ENCODE measurements at places on chromosomes 2 and 18.

DNA sequence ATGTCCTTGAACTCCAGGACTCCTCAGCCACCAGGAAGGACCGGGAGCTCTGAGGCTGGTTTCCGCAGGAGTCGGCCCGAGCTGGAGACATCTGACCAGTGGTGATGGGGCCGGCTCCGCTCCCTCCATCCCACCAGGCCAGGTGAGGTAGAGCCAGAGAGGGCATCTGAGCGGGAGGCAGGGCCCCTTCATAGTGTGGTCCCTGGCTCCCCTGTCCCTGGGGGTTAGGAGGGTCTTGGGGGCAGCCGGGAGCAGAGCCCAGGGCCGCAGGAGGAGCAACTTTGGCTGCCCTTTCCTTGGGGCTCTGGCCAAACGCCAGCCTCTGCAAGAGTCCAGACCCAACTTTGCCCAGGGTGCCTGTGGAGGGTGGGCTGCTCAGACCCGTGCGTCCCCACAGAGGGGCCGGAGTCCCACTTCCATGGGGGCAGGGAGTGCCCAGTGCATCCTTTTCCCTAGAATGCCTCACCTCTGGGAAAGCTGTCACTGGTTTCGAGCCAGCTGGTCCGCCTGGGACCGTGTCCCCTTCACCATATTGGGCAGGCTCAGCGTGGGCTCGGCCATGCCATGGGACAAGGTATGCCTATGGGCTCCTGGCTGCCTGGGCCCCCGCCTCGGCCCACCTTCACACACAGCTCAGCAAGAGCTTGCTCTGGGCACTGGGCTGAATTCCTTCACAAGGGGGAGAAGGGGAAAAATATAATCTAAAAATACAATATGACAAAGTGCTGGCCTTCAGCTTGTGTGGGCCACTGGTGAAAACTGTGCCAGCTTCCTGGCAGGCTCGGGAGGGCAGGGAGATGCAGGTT, 148.6 kb downstream of the TWIST2 start:
- no peak for DNase-seq

- DNase-seq: no peak
These were observed 443.9 kb upstream of the ZNF804A start for GRCh38 chr2:184154438-184154837.

- DNase-seq: no peak
These were observed 23.9 kb downstream of the PRKCE start for GRCh38 chr2:45675263-45675812.

DNA sequence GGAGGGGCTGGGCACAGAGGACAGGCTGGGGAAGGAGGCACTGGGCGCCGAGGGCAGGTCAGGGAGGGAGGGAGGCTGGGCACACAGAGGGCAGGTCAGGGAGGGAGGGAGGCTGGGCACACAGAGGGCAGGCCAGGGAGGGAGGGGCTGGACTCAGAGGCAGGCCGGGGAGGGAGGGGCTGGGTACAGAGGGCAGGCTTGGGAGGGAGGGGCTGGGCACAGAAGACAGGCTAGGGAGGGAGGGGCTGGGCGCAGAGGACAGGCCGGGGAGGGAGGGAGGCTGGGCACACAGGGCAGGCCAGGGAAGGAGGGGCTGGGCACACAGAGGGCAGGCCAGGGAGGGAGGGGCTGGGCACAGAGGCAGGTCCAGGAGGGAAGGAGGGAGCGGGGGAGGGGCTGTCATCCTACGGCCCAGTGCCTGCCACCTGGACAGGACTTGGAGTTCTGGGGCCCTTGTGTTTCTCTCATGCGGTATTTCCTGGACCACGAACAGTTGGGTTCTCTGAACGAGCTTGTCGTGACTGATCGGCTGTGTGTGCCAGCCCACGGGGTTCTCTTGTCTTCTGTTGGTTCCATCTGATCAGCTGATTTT, 46.7 kb upstream of the KCNG2 start:
- no peak for DNase-seq

- DNase-seq: no peak
These were observed 66.2 kb downstream of the STAT1 start for GRCh38 chr2:190947711-190948251.

All from hippocampal formation (tissue), 2 donors.